Activated T-helper 17 cell treated with anti-CD3 and anti-CD28 coated beads, Interleukin-2, amount 50 U/mL, for 72 hours (primary cell): ENCODE measurements at places on chromosomes 6 and 20.
A peak's percentile ranks its signal among the peaks of the same experiment; 100 is the strongest.

DNA sequence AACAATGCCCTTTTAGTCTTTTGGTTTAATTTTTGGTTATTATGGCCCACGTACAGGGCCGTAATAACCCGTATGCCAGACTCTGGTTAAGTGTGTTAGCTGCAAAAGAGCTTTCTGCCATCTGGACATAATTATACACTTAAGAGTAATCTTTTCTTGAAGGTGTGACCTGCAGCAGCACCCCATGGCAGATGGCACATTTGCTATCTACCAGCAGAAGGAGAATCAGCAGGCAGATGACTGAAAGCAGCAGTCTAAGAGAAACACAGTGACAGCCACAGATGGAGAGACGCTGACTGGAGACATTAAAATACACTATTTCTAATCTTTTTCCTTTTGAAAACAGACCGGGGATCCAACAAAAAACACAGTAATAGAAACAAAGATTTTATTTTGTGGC, 18.7 kb downstream of the ASF1A start:
- ATAC-seq = no peak

DNA sequence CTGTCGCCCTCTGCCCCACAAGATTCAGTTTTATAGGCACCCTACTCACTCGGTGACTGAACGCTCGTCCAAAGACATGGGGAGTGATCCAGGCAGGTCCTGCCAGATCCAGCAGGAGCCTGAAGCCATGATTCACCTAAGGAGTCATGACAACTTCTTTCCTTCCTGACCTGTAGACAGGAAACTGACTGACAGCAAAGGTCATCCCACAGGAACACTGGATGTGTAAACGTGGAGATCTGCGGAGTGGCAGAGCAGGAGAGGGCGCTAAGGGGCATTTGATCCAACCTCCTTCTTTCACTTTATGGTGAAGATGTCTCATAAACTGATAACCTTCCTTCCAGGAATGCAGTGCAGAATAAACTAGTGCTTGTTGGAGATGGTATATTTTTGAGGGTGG, 192.2 kb downstream of the GJA10 start:
- no peak for ATAC-seq

- no peak for ATAC-seq
Observed at GRCh38 chr6:4805553-4806336, 29.5 kb downstream of the CDYL start.

DNA sequence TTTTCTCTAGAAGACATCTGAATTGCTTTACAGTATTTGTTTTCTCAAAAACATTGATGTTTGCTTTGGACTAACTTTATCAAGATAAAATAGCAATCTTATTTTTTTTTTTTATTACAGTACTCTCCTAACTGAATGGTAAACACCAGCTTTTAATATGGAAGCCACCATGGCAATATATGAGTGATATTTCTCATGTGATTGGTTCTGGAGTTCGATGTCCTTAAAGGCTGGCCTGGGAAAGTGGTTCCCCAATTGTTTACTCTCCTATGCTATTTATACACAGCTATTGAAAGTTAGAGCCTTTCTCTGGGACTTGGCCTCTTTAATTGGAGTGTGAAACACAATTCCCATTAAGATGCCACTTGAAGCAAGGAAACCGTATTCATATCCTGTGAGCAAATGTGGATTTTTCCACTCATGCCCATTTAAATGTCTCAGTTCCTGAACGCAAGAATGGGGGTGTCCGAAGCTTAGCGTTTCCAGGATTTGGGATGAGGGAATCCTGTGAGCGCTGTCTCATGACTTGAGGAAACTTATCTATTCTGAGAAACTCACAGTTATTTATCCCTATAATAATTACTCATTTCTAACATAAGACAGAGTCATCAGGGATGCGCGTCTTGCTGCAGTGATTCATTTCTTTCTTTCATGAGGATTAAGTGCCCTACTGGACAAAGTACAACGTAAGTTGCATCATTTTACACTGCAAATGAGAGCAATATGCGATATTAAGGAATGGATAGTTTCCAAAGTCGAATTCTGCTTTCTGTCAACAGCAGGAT, 143.3 kb upstream of the PREP start:
- ATAC-seq = peak; percentile 62

GRCh38 chr6:12422848-12423247, 132.7 kb downstream of the EDN1 start:
- no peak for ATAC-seq

DNA sequence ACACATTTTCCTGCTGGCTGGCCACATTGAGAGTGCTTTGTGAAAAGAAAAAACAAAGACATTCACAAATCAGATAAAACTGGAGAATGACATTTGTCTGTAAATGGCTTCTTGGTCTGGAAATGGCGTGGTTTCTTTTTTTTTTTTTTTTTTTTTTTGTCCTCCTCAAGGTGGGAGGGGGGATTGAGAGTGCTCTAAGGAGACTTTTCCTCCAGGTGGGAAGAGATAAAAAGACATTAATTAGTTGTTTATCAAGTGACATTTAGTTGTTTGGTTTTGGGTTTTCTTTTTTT, 40.4 kb downstream of the GNAS start:
- no peak for ATAC-seq

DNA sequence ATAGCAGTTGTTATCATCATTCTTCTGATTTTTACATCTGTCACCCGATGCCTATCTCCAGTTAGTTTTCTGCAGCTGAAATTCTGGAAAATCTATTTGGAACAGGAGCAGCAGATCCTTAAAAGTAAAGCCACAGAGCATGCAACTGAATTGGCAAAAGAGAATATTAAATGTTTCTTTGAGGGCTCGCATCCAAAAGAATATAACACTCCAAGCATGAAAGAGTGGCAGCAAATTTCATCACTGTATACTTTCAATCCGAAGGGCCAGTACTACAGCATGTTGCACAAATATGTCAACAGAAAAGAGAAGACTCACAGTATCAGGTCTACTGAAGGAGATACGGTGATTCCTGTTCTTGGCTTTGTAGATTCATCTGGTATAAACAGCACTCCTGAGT, 2.1 kb downstream of the CALHM6 start:
- ATAC-seq = no peak

GRCh38 chr6:11762794-11763459, 15.7 kb downstream of the ADTRP start:
- ATAC-seq = no peak

GRCh38 chr20:5807431-5807830, 57.2 kb downstream of the SHLD1 start:
- no peak for ATAC-seq

GRCh38 chr6:40249935-40250334, 315.7 kb upstream of the MOCS1 start:
- no peak for ATAC-seq

- ATAC-seq = no peak
Observed at GRCh38 chr6:17469006-17469832, 75.8 kb downstream of the CAP2 start.

DNA sequence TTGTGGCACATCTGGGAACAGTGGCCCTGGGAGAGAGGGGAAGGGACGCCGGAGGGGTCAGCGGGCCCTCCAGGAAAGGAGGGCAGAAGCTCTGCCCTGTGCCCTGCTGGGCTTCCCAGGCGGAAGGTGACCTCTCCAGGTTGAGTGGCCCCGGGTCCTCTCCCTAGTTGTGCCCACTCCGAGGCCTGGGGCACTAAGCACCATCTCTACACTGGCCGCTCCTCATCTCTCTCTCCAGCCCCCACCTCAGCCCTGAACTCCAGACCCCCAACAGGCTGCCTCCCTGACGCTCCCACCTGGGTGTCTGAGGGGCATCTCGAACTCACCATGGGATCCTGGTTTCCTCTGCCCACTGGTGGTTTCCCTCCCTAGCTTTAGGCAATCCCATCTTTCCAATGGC, 18.1 kb downstream of the KCNG1 start:
- no peak for ATAC-seq

- ATAC-seq = peak; percentile 35
Observed at GRCh38 chr6:12474167-12475140, 184.3 kb downstream of the EDN1 start.

- peak; percentile 73 for ATAC-seq
Observed at GRCh38 chr6:72649032-72649984, 27.4 kb downstream of the KCNQ5 start.

- no peak for ATAC-seq
Observed at GRCh38 chr20:61090541-61090940, 161.5 kb upstream of the CDH4 start.

- ATAC-seq = no peak
Observed at GRCh38 chr6:3297006-3297405, 38.3 kb downstream of the PSMG4 start.

DNA sequence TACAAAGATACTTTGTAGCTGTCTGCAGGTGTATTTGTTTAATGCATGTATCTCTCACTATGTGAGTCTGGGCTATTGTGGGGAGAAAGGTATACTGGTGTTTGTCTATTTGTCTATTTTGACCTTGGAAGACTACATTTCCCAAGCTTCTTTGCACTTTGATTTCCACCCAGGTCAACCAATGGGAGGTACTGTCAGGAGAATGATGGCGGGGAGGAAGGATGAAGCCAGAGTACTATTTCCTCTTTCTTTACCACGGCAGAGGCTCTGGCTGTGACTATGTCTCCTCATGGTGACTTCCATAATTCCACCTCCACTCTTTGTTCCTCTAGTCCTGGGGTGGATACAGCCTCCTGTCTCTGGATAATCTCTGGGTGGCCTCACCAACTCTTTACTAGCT, 23.1 kb downstream of the LBP start:
- no peak for ATAC-seq

DNA sequence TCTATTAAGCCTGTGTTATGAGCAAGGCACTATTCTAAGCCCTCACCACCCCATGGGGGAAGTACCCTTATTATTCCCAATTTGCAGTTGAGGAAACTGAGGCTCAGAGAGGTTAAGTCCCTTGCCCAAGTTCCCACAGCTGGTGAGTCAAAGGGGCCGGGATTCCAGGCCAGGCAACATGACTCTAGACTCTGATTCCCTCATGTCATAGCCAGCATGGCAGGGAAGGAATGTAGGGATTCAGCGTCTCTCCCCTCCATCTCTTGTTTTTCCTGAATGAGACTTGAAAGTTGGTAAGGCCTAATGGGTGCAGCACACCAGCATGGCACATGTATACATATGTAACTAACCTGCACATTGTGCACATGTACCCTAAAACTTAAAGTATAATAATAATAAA, 6.7 kb downstream of the C6orf132 start:
- ATAC-seq = no peak

DNA sequence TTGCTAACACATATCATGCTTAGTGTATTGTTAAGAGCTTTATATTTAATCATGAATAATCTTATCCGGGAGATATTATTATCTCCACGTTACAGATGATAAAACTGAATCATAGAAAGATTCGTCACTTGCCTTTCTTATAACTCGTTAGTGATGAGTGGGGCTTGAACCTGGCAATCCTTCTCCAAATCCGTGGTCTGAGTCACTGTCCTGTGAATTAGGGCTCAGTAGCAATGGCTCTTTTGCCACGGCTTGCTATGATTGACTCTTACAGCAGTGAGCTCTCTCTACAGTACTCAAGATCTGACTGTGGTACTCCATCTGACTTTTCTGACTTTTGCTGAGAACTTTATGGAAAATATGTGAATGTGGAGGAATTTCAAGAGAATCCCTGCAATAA, 246.9 kb downstream of the PACRG start:
- no peak for ATAC-seq

DNA sequence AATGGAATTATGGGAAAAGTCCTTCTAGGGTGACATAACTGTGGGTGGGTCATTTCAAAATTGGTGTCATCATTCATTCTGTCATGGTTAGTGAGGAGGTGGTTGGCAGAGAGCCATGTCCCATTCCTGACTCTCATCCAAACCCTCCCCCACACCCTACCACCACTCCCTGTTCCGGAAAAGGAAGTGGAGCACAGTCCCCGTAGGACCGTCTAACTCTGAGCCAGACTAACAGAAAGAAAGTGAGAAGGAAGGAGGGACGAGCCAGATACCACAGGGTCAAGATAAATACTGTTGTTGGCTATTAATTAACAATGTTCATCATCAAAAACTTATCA, 4.8 kb downstream of the TRIM10 start:
- ATAC-seq = no peak

DNA sequence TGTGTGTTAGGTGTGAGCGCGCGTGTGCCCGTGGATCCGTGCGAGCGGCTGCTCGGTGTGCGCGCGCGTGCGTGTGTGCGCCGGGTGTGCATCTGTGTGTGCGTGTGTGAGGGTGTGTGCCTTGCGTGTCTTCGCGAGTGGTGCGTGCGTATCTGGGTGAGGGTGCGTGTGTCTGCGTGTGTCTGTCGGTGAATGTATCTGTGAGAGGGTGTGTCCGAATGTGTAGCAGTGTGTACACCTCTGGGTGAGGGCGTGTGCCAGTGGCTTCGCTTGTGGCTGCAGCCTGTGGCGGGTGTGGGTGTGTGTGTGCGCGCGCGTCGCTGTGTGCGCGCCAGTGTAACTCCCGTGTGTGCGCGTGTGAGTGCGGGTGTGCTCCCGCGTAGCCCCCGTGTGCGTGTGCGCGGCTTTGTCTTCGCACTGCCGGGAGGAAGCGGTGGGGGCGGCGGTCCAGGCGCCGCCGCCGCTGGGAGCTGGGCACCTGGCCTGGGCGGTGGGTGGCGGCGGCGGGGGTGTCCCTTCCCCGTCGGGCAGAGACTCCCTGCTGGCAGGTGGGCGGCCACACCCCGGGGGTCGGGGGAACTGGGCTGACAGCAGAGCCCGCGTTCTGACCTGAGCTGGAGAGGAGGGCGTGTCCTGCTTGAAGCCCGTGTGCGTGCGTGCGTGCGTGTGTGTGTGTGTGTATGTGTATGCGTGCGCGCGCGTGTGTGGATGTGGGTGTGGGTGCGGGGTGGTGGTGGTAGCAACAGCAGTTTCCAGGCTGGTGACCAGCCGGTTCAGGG, 61.3 kb upstream of the EPB41L1 start:
- ATAC-seq = peak; percentile 54

GRCh38 chr6:100099189-100100074, 105.4 kb upstream of the MCHR2 start:
- no peak for ATAC-seq

GRCh38 chr6:159715166-159715565, 12.1 kb upstream of the WTAP start:
- ATAC-seq = no peak

DNA sequence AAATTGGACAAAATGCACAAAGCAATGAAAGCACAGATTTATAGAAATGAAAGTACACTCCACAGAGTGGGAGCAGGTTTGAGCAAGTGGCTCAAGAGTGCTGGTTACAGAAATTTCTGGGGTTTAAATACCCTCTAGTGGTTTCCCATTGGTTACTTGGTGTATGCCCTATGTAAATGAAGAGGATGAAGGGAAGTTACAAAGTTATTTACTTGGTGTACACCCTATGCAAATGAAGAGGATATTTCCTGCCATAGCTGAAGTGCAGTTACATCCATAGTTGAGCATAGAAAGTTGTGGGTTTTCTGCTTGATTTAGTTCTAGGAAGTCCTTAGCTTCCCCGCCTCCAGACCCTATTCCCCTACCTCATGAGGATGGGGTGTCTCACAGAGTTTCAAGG, 22.7 kb downstream of the BCAS1 start:
- no peak for ATAC-seq

DNA sequence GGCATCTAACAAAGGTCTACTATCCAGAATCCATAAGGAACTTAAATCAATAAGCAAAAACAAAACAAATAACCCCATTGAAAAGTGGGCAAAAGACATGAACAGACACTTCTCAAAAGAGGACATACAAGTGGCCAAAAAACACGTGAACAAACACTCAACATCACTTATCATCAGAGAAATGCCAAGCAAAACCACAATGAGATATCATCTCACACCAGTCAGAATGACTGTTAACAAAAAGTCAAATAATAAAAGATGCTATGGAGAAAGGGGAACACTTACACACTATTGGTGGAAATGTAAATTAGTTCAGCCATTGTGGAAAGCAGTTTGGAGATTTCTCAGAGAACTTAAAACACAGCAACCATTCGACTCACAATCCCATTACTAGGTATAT, 19.4 kb upstream of the VNN1 start:
- no peak for ATAC-seq
